Amniotic epithelial cell (primary cell): ENCODE measurements at places on chromosomes 2 and 18.

DNA sequence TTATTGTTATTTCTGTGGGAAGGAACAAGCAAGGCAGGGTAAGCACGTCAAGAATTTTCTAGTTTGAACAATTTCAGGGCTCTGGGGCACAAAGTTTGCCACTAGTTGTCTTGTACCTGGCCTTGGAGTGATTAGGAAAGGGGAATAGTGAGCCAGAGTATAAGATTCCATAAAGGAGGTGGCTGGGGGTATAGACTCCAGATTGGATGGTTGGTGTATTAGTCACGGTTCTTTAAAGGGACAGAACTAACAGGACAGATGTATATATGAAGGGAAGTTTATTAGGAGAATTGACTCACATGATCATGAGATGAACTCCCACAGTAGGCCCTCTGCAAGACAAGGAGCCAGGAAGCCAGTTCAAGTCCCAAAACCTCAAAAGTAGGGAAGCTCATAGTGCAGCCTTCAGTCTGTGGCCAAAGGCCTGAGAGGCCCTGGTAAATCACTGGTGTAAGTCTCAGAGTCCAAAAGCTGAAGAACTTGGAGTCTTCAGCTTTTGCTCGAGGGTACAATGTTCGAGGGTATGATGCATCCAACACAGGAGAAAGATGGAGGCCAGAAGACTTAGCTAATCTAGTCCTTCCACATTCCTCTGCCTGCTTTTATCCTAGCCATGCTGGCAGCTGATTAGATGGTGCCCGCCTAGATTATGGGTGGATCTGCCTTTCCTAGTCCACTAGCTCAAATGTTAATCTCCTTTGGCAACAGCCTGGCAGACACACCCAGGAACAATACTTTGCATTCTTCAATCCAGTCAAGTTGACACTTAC lies 31.5 kb upstream of the PTPRM start:
- DNase-seq = no peak

GRCh38 chr2:179952658-179953057 lies 54.4 kb downstream of the CWC22 start:
- DNase-seq = no peak

DNA sequence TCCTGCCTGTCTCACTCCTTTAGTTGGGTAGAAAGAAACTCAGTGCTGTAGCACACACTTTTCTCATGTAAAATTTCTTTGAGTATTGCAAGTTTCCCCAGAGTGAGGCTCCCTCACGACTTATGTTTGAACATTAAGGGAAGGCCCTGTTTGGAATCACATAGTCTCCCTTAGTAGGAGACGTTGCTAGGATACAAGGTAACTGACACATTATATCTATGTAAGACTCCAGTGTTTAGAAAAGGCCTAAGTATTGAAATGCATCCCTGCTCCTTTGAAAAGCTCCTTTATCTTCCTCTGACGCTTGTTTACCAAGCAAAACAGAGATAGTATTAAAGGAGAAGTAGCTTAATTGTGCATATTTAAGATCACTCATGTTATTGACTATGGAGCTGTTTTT lies 248.2 kb downstream of the PHLPP1 start:
- peak; percentile 56 for DNase-seq

GRCh38 chr2:15561574-15562344 lies 625 bp upstream of the NBAS start:
- peak; percentile 85 for DNase-seq

DNA sequence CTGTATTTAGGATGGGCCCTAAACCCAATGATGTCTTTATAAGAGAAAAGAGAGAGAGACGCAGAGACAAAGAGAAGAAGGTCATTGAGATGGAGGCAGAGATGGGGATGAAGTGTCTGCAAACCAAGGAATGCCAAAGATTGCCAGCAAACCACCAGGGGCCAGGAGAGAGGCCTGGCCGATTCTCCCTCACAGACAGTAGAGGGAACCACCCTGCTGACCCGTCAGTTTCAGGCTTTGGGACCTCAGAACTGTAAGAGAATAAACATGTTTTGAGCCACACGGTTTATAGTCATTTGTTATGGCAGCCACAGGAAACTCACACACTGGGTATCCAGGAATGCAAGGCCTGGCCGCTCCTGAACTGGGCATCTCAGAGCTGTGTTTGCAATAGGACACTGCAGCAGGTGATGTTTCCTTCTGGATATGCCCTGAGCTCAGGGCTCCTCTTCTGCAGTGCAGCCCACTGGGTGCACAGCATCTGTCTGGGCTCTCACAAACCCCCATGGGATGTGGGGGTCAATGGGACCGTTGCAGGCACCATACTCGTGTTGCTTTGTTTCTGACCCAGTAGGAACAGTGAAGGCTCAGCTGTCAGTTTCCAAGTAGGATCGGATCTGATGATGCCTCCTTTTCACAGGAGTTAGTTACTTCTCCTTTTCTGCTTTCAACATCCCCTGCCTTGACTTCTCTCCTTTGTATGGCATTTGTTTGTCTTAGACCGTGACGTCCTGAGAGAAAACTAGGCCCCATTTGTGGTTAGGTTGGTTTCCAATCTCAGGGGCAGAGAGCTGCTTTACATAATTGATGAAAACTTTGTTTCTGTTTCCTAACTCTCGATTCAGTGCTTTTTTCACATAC lies 20.8 kb downstream of the PTPN18 start:
- no peak for DNase-seq

DNA sequence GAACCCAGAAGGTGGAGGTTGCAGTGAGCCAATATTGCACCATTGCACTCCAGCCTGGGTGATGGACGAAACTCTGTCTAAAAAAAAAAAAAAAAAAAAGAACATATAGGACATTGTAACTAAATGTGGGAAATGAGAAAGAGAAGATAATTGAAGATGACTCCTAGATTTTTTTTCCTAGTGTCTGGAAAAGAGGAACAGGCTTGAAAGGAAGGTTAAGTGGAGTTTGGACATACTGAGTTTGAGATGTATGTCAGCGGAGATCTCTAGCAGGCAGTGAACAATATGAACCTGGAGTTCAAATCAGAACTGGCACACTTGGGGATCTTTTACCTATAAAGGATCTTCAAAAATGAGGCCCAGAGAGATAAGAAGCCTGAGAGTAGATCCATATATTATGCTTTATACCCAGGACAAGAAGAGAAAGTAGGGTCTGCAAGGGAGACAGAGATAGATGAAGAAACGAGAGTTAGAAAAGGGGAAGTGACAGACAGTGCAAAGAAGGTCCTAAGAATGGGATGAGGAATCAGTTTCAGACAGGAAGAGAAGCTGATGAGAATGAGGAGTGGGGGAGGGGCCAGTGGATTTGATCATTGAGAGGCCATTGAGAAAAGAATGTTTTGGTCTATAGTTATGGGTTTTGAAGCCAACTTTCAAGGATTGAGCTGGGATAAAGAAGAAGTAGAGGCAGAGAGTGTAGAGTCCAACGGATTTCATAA lies 46.9 kb upstream of the CD28 start:
- no peak for DNase-seq

DNA sequence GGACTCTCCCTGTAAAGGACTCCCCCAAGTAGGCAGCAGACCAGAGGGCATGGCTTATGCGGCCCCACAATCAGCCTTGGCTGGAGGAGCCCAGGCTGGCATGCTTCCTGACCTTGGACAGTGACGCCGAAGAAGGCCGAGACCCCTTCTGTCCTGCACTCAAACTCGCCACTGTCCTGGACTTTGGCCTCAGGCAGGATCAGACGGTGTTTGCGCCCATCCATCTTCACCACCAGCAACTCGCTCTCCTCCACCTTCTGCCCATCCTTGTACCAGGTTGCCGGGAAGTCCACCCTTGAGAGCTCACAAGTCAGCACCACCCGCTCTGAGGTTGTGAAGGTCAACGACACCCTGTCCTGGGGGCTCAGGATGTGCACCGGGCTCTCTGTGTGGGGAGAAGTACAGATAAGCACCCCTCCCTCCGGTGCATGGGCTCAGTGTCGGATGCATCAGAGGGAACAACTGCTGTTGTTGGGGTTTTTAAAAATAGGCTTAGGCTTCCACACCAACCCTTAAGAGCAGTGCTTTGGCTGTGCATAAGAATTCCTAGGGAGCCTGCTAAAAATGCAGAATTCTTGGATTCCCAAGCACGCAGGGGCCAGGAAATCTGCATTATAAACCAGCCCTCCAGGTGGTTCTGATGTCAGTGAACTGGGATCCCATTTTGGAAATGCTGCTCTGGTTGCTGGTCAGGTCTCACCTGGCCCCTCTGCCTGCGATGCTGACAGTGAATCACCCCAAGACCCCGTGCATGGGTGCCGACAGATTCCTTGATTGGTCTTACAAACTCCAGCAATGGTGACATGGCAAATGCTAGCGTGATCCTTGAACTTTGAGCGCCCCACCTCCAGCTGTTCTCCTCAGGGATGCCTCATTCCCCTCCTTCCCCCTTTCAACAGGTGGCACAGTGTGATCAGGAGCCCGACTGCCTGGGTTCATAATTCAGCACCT lies 5.9 kb downstream of the OBSL1 start:
- no peak for DNase-seq

GRCh38 chr2:206160125-206160806 lies 571 bp downstream of the EEF1B2 start:
- no peak for DNase-seq

DNA sequence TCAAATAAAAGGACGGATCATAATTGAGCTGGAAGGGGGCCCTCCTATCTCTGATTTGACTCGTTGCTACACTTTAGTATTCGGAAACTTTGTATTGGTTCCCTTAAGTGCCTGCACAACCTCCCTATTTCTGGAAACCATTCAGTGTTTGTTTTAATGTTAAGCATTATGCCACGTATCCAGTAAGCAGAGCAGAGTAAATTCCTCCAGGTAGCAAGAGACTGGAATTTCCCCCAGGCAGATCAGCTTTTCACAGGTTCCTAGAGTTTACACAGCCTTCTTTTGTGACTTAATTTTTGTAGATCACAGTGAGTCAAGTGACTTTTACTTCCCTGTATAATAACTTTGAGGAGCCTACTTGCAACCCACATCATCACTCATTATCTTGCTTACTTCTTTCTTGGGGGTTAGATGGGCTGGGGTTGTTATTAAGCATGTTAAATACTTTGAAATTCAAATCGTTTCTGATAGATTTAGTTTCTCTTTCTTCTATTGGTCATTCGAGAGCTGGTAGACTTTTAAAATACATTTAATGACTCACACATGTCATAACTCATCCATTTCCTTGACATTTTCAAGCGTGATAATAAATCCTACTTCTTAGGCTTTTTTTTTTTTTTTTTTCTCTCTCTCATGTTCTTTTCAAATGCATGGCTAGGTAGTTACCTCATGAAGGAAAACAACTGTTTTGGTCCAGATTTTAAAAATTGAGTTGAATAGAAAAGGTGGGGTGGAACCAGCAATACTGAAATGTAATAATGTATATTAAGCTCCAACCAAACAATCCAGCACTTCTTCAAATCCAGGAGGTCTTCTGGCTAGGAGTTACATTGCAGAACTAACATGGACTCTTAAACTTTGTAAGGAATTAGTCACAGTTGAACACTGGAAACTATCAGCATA lies 219.3 kb downstream of the NEDD4L start:
- DNase-seq = peak; percentile 63

DNA sequence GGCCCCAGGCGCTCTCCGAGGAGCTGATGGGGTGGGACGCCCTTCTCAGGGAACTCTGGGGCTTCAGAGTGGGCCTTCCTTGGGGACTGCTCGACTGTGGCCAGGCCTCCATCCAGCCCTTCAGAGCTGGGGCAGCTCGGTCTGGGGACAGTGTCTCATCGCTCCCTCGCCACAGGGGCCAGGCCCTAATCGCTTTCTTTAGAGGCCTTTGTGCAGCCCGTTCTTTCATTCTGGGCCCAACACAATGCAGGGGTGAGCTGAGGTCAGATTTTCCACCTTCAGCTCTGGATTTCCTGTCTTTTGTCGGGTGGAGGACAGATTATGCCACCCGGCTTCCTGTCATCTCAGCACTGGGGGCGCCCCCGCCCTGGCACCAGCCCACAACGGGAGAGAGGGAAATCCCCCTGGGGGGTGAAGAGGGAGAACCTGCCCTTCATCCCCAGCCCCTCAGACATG lies 25.2 kb downstream of the MYCN start:
- no peak for DNase-seq

GRCh38 chr2:82275599-82275998 lies 1971.0 kb upstream of the LRRTM1 start:
- DNase-seq = no peak

DNA sequence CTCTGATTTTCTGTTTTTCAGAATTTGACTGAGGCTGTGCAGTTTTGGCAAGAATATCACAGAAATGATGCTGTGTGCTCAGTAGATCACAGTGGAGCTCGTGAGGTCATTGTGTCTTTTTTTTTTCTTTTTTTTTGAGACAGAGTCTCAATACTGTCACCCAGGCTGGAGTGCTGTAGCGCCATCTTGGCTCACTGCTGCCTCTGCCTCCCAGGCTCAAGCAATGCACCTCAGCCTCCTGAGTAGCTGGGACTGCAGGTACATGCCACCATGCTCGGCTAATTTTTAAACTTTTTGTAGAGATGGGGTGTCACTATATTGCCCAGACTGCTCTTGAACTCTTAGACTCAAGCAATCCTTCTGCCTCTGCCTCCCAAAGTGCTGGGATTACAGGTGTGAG lies 203.6 kb downstream of the NCKAP5 start:
- DNase-seq = no peak

DNA sequence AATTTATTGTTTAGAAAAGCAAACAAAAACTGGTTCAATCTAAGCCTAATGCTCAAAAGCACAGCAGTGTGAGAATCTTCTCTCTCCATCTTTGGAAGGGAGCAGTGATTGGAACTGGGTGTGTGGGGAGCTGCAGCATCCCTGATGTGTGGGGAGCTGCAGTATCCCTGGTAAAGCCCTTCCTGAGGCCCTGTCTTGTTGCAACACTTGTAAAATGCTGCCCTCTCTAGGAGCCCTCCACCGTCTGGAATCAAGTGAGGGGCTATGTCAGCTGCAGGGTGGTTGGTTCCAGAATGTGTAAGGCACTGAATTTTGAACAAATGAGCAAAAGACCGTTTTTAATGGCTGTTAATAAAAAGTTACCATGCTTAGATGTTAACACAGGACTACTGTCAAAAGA lies 147.7 kb upstream of the RAB12 start:
- no peak for DNase-seq

DNA sequence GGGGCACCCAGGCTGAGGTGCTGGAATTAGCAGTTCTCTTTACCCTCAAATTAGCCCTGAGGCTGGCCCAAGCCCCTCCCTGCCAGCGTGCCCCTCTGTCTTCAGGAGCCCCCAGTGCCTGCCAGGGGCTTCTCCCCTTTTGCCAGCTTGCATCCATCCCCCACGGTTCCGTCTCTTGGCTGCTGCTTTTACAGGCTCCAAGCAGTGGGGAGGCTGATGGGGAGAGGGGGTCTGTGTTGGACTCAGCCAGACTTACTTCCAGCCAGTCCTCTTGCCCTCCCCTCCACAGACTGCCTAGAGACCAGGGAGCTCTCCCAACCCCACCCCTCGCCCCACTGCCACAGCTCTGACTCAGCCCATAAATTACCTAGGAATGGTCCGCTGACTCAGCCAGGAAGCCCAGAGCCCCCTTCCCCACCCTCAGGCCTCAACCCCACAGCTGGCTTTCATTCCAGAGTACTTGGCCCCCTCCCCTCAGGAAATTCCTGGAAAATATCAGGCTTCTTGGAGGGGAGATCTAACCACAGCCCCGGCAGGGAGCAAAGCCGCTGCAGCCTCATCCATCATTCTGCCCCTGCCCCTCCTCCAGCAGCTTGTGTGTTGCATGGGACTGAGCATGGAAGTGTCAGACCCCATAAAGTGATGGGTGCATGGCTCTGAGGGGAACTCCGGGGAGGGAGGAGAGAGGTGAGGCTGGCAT lies 184.6 kb downstream of the ZFP36L2 start:
- peak; percentile 97 for DNase-seq
